ENCODE measurements at places on chromosomes 2 and 18.

- no peak for ATAC-seq
Observed at GRCh38 chr2:186691900-186692299, 2.0 kb upstream of the FAM171B start.

DNA sequence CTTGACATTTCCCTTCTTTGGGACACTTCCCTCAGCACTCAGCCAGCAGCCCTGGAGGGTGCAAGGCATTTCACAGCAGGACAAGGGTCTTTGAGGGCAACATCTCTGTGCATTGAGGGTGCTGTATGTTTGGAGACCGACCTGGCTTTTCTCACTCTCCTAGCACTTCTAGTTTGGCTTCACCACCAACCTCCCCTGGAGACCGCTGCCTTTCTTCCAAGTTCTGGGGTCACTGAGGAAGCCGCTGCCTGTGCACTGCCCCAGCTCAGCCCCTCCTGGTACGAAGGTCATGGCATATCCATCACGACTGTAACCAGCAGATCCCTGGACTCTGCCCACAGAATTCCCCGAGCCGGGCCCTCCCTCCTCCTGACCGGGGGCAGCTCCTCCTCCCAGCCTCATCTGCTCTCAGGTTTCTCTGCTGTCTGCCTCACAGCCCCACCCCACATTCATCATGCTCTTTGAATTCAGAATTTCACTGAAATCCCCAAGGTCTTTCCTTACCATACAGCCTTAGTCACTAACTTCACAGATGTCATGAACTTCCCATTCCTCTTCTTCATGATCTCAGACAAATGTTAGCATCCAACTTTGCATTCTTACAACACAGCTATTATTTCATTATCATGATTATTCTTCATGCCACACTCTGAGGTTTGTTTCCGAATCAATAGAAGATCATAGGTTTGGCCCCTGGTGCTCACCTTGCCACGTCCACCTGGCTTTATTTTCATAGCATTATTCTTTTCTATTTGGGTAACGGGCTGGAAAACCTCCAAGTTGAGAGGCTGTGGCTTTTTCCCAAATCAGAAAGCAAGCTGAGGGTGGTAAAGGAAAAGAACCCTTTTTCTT, 113.0 kb upstream of the COPS8 start:
- ATAC-seq: no peak

- ATAC-seq: no peak
Observed at GRCh38 chr2:498493-499178, 178.6 kb downstream of the TMEM18 start.

GRCh38 chr2:43363120-43363519, 136.7 kb upstream of the ZFP36L2 start:
- ATAC-seq: no peak

DNA sequence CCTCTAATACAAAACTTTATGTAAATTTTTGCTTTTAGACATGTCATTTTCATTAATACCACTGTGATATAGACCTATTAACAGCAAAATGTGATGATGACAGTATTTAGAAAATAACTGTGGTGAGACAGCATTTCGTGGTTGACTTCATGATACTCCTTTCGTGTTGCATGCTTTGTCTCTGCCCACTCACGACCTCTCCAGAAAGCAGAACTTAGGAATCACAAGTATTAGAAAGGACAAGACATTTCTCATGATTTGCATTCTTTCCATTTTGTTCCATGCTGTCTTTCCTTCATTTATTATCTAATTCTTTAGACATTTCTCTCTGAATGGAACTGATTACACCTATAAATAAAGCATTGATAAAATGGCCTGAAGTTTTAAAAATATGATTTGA, 85.2 kb upstream of the POU3F3 start:
- ATAC-seq: no peak

- ATAC-seq: no peak
Observed at GRCh38 chr2:17331636-17332035, 186.6 kb downstream of the RAD51AP2 start.

DNA sequence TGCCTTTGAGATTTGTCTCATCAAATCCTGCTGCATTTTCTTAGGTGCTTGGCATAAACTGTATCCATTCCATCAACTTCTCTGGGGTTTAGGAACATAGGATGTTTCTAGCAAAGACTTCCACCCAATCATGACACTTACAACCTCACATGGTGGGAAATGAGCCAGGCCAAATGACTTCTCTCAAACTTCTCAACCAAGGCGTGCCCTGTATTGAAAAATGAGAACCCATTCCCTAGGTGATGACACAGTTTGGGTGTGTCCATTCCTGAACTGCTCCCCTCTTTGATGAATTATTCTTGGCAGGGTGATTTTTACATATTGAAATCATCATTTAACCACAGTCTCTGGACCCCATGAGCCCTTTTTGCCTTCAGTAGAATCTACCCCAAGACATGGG, 161.1 kb downstream of the EN1 start:
- ATAC-seq: no peak

DNA sequence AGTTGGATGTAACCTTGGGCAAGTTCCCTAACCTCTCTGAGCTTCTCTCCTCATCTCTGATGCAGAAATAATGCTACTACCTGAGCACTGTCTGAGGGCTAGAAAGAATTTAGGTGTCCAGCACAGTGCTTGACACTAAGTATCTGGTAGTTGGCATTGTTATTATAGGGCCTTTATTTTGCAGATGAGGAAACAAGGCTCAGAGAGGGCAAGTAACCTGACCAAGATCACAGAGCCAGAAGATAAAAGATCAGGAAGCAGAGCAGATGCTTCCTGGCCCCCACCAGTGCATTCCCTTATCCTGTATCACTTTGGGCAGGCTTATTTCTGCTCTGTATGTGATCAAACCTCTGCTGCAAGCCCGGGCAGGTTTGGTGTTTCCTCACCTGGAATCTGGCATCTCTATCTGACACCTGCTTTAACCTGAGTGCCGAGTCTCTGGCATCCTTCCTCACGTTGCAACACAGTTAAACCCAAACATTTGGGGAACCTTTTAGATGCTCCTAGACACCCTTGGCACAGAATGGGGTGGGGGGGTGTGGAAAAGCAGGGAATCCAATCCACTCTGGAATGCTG, 69.9 kb downstream of the PLB1 start:
- no peak for ATAC-seq

GRCh38 chr2:47034973-47035609, 119.5 kb upstream of the MCFD2 start:
- peak; percentile 93 for ATAC-seq

GRCh38 chr2:184532551-184532950, 65.8 kb upstream of the ZNF804A start:
- ATAC-seq: no peak

DNA sequence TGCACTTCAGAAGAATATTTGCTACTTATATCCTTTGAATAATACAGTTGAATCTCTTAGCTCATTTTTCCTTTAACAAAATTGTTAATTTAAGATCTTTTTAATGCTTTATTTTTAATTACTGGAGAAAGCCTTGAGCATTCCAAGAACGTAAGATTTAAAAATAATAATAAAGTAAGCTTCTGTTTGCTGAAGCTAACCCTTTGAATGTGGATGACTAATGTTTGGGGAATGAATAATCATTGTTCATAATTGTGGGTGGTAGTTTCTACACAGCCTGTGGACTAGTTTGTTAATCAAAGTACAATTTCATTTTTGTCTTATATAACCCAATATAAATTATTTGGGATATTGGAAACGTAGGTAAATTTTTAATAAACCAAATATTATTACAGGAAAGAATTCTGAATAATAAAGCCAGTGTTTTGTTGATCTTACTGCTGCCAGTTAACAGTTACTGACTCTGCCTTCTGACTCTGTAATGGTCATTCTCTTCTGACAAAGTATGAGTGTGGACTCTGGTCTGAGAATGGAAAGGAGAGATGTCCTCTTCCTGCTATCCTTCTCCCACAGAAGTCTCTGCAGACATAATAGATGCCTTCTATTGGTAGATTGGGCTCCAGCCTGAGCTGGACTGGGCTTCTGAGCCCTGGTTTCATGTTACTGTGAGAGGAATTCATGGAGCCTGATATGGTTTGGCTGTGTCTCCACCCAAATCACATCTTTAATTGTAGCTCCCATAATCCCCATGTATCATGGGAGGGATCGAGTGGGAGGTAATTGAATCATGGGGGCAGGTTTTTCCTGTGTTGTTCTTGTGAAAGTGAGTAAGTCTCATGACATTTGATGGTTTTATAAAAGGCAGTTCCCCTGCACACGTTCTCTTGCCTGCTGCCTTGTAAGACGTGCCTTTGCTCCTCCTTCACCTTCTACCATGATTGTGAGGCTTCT, 292.7 kb upstream of the SLC39A10 start:
- no peak for ATAC-seq

GRCh38 chr18:36917907-36918306, 89.0 kb downstream of the KIAA1328 start:
- no peak for ATAC-seq

GRCh38 chr2:16248571-16249105, 308.3 kb downstream of the MYCN start:
- no peak for ATAC-seq

GRCh38 chr2:239380831-239381708, 19.8 kb downstream of the HDAC4 start:
- ATAC-seq: peak; percentile 79

GRCh38 chr2:114068438-114068837, 178.5 kb downstream of the ACTR3 start:
- ATAC-seq: no peak

- ATAC-seq: peak; percentile 77
Observed at GRCh38 chr2:89833116-89833779, 1141.8 kb downstream of the RPIA start.

DNA sequence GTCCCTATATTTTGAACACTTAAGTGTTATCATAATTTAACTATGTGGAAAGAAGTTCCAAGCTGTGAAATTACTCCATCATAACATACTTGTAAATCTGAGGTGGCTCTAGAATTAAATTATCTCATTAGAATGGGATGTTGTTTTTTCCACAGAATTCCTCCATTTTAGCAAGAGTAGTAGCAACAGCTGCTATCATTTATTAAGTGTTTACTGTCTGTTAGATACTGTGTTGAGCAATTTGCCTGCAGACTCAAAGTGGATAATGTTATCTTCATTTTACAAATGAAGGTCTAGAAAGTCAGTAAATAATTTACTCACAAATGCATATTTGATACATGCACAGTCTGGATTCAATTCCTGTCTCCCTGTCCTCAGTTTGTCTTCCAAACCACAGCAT, 504.8 kb upstream of the NRP2 start:
- ATAC-seq: no peak

DNA sequence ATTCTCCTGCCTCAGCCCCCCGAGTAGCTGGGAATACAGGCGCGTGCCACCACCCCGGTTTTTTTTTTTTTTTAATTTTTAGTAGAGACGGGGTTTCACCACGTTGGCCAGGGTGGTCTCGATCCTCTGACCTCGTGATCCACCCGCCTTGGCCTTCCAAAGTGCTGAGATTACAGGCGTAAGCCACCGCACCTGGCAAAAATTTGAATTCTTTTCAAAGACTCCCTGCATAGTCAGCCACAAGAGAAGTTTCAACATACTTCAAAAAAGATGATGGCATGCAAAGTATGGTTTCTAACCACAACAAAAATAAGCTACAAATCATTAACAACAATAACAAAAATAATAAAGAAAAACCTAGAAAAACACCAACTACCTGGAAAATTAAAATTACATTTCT, 22.0 kb downstream of the HYCC2 start:
- ATAC-seq: no peak

GRCh38 chr2:150127346-150127990, 360.0 kb downstream of the RND3 start:
- no peak for ATAC-seq

DNA sequence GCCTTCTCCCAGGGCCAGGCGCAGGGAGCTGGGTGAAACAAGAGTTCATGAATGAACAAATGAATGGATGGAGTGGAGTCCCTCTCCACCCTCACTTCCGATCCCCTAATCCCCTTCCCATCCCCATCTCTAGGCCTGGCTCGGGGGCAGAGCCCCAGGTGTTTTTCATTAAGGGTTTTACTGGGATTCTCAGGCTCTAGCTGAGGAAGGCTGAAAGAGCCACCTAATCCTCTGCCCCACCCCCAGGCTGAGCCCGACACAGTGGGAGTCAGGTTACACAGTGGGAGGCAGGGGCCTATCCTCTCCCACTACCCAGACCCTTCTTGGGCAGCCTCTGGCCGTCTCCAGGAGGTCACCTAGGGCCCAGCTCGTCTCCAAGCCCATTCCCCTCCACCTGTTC, 36.1 kb downstream of the SDC1 start:
- ATAC-seq: no peak

DNA sequence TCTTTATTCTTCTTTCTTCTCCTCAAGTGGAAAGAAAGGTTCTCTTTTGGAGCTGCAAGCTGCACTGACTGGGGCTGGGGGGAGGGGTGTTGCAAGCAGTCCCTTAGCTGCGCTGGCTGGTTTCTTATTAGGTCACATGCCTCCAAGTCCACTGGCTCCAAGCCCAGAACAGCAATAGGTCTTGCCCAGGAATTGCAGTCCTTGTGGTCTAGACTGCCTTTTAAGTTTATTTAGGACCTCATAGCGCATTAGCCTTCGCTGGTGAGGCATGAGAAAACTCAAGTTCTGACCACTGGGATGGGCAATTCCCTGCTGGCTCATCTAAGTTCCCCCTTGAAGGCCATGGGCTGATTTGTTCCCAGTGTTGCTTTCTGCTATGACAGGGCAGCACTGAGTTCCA, 138.6 kb upstream of the SCN7A start:
- ATAC-seq: no peak

- no peak for ATAC-seq
Observed at GRCh38 chr18:52781113-52781512, 441.1 kb downstream of the DCC start.

DNA sequence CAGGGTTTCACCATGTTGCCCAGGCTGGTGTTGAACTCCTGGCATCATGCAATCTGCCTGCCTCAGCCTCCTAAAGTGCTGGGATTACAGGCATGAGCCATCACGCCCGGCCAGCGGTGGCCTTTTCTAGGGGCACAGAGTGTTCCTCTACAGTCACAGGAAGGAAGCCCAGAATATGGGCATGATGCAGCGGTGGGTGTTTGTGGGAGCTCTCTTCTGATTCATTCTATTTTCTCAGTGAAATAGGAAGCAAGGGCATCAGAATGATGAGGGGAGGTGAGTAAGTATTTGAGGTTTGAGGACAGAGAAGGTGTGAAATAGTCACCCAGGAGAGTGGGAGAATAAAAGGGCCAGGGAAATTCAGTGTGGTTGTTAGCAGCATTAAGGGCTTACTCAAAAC, 70.3 kb upstream of the PSME4 start:
- no peak for ATAC-seq

Measured in stimulated activated memory B cell treated with anti-CD40 and anti-IgM and Interleukin-4, amounts not matched to agents 10 μg/mL and 1 μg/mL and 100 μg/mL, for 72 hours (primary cell).